CD4-positive, alpha-beta memory T cell (primary cell): ENCODE measurements at places on chromosomes 3 and 15.

- no peak for DNase-seq
Observed at GRCh38 chr15:100330221-100330620, 11.6 kb downstream of the ADAMTS17 start.

- DNase-seq, result no peak
Observed at GRCh38 chr15:31306426-31307269, 20.0 kb upstream of the KLF13 start.

GRCh38 chr3:146517684-146518435 lies 26.5 kb downstream of the PLSCR1 start:
- DNase-seq, result no peak

GRCh38 chr15:63672775-63673174 lies 75.6 kb downstream of the FBXL22 start:
- peak; percentile 35 for DNase-seq

- no peak for DNase-seq
Observed at GRCh38 chr3:133547432-133548041, 25.9 kb upstream of the CDV3 start.

GRCh38 chr3:196555295-196555694 lies 13.1 kb downstream of the WDR53 start:
- no peak for DNase-seq

- peak; percentile 67 for DNase-seq
Observed at GRCh38 chr3:45950686-45951600, 7.7 kb downstream of the CXCR6 start.

- no peak for DNase-seq
Observed at GRCh38 chr3:141060327-141060726, 9.2 kb downstream of the SPSB4 start.

GRCh38 chr3:148950806-148951205 lies 40.5 kb upstream of the GYG1 start:
- DNase-seq, result no peak

DNA sequence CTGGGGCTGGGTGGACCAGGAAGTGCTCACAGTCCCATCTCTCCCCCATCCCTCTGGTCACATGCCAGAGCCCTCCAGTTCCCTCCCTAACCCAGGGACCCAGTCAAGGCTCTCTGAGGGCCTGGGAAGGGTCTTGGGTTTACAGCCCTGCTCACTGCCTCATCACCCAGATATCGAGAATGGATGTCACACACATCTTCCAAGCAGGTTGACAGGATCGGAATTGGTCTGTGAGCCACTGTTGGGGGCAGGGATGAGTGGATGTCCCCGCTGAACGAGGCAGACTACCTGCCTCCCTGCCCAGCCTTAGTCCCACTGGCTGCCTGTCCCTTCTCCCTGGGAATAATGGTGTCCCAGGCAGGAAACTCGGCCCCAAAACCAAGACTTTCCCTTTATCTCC lies 20.0 kb upstream of the GOLGA6C start:
- no peak for DNase-seq

GRCh38 chr15:82898961-82899360 lies 53.6 kb downstream of the HOMER2 start:
- DNase-seq, result no peak

DNA sequence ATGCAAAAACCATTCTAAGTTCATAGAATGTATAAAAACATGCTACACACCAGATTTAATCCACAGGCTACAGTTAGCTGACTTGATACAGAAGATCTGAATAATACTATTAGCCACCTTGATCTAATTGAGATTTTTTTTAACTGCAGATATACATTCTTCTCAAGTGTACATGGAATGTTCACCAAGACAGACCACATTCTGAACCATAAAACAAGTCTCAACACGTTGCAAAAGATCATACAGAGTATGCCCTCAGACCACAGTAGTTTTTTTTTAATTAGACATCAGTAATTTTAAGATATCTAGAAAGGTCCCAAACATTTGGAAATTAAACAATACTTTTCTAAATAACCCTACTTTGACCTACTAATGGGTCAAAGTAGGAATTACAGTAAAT lies 83.3 kb downstream of the FGF7 start:
- DNase-seq, result no peak

DNA sequence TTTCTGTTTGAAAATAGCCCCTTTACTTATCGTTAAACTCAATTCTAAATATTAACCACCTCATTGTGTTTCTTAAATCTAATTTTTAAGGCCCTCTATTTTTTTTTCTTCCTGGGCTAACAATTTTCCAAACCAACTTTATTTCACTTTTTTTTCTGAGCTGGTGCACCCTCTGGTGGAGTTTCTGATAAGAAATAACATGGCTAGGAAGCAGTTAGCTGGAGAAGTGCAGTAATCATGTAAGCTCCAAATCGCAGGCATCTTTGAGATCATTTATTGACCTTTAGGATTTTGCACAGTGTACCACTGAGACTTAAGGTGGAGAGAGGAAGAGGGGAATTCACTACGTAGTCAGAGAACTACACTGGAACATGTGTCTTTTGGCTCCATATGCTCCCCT lies 6.4 kb downstream of the TMEM207 start:
- DNase-seq, result no peak

- DNase-seq, result no peak
Observed at GRCh38 chr15:82831894-82832600, 22.6 kb downstream of the WHAMM start.

DNA sequence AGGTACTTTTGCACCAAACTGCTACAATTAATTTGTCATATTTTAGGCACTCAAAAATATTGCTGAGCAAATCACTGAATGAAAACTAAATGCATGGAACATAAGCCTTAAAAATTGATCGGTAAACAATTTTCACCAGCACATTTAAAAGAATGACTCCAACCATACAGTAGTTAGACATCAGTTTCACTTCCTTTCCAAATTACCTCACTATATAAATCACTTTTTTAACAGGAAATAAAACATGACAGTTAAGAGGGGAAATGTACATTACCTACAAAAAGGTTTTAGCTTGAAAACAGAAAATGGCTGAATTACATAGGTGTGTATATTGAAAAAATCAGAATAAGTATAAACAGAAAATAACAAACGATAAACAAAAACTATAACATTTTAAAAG lies 108.4 kb downstream of the SERPINI1 start:
- no peak for DNase-seq

GRCh38 chr3:128689060-128689459 lies 36.9 kb upstream of the RAB7A start:
- DNase-seq, result no peak

DNA sequence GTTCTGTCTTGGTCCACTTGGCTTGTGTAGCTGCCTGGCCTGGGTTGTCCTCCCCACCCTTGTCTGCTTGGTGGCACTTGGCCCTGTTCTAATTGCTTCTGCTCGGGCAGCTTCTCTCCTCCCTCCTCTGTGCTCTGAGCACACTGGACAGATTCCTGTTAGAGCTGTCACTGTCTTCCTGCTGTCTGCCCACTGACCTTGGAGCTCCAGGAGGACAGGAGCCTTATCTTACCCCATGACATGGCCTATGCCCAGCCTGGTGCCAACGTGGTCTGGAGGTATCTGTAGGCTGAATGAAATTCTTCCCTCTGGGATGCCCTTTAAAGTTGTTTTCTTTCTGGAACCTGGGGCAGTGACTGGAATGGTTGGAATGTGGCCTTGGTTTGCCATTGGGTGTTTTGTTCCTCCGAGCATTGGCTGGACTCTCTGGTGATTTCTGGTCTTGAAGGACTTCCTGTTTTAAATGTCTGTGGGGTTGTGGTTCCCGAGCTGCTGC lies 94.1 kb downstream of the FAM43A start:
- no peak for DNase-seq

DNA sequence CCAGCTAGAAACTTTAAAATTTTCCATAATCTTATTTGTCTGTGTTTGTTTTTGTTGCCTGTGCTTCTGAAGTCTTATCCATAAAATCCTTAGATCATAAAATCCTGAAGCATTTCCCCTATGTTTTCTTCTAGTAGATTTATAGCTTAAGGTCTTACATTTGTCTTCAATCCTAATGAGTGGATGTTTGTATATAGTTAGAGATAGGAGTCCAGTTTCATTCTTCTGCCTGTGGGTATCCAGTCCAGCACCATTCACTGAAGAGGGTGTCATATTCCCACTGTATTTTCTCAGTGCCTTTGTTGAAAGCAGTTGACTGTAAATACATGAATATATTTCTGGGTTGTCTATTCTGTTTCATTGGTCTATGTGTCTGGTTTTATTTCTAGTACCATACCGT lies 44.8 kb upstream of the SPSB4 start:
- DNase-seq, result no peak

- DNase-seq, result no peak
Observed at GRCh38 chr3:98602078-98602678, 8.8 kb upstream of the CPOX start.

- no peak for DNase-seq
Observed at GRCh38 chr3:108122276-108122675, 31.4 kb upstream of the CD47 start.

GRCh38 chr3:134312873-134313846 lies 61.1 kb downstream of the AMOTL2 start:
- no peak for DNase-seq

DNA sequence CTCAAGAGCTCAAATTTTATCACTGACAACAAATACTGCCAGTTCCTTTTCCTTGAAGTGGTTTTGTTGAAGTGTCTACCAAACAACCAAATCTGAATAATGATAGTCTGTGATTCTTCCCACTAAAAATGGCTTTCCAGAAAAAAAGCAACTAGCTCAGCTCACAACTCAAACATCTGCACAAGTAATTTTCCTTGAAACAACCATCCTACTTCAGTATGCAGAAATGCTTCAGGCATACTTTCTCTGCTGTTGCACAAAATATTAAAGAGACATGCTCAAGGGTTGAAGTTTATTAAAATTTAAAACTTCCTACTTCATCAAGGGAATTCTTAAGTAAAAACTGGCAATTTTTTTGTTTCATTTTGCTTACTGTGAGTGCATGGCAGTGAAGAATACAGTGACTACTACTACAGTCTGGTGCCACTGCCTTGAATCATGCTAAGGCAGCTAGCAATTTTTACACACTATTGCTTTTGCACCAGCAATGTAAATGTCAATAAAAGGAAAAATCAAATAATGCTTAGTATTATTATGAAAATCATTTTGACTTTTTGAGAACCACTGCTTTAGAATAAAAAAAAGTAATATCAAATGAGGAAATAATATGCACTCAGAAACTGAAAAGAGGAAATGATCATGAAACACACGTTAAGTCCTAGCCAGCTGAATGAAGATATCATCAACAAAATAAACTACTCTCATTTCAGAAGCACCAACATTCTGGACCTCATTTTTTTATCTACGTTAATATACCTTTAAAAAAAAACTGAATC lies 33.6 kb downstream of the VPS13C start:
- DNase-seq, result no peak

- DNase-seq, result no peak
Observed at GRCh38 chr3:33035596-33035995, 61.4 kb downstream of the GLB1 start.

DNA sequence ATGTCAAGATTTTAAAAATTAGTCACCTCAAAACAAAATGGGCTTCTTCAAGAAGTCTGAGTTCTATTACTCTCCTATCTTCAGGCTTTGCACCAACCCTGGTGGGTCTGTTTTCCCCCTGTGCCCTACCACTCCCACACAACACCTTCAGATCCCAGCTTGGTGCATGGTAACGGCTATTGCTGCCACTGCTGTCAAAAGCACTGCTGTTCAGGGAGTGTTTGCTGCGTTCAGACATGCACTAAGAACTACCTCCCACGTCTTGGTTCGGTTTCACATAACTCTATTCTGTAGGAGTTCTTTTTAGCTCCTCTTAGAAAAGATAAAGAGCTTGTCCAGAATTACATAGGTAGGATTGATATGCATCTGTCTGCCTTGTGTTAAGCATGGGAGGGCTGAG lies 799.2 kb downstream of the NR2F2 start:
- no peak for DNase-seq

- DNase-seq, result no peak
Observed at GRCh38 chr15:76376029-76376428, 39.5 kb downstream of the ISL2 start.

DNA sequence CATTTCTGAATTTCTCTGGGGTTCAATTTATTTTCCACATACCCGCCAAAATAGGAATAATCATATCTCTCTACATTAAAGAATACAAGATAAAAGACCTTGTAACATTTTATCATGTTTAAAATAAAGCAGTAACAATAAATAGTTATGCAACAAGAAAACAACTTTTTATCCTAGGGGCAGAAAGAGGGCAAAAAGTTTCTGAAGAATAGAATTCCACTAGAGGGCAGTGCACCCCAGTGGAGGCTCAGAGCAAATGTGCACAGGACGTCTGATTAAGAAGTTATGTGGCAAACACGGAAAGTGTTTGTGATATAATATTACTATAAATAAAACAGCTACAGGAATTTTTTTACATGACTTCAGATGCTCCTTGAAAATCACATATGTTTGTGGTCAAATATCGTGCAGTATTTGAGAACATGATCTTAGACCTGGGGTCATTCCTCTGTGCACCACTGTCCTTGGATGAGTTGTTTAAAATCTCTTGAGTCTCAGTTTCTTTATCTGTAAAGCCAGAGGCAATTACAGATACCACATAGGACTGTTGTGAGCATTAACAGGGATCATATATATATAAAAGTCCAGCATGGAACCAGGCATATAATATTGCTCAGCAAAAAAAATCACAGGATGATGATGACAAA lies 13.2 kb upstream of the PIK3R4 start:
- DNase-seq, result peak; percentile 56

- DNase-seq, result no peak
Observed at GRCh38 chr3:188701485-188701969, 470.2 kb upstream of the TPRG1 start.

- DNase-seq, result no peak
Observed at GRCh38 chr3:86481636-86482035, 509.3 kb downstream of the VGLL3 start.
